ENCODE measurements at places on chromosomes 6 and 20.

DNA sequence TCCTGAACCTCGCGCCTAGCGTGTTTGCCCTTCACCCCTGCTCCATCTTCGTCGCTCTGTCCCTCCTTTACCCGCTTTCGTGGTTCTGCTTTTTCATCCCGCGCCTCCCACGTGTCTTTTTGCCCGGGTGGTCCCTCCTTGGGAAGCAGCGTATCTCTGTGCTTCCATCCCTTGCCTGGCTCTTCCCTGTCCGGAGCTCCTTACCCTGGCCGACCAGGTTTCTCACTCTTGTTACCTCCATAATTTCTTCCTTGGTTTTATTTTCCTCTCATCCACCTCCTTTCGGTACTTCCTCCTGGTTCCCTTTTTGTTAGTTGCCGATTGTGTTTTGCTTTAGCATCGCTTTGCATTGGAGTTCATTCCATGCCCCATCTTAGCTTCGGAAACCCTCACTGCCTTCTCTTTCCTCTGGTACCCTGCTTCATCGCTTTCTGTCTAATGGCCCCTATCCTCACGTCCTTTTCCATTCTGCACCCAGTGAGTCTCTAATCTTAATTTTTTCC lies 735 bp downstream of the FAM135A start:
- DNase-seq = peak; percentile 31

- DNase-seq = no peak
Observed at GRCh38 chr20:13299401-13299800, 78.3 kb downstream of the ISM1 start.

- no peak for DNase-seq
Observed at GRCh38 chr6:4356899-4357659, 221.7 kb upstream of the ECI2 start.

GRCh38 chr6:56689663-56690062 lies 47.0 kb upstream of the DST start:
- DNase-seq = no peak

- no peak for DNase-seq
Observed at GRCh38 chr6:102114402-102114801, 720.9 kb downstream of the GRIK2 start.

GRCh38 chr6:31765910-31766794 lies 3.7 kb downstream of the SAPCD1 start:
- no peak for DNase-seq

DNA sequence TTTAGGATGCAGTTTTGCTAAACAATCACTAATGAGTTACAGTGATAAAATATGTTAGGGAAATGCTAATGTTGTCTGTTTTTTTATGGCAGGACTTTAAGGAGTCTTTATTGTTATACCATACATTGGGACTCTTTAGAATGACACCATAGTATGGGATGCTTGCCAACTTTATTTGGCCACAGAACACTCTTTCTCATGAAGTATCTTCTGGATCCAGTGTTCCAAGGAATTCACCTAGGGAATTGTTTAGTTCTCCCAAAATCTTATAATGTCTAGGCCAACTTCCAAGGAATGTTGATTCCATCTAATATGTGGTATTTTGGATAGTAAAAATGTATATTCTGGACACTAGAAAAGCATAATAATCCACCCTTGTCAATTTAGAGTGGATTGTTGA lies 3.3 kb downstream of the RIN2 start:
- peak; percentile 65 for DNase-seq

DNA sequence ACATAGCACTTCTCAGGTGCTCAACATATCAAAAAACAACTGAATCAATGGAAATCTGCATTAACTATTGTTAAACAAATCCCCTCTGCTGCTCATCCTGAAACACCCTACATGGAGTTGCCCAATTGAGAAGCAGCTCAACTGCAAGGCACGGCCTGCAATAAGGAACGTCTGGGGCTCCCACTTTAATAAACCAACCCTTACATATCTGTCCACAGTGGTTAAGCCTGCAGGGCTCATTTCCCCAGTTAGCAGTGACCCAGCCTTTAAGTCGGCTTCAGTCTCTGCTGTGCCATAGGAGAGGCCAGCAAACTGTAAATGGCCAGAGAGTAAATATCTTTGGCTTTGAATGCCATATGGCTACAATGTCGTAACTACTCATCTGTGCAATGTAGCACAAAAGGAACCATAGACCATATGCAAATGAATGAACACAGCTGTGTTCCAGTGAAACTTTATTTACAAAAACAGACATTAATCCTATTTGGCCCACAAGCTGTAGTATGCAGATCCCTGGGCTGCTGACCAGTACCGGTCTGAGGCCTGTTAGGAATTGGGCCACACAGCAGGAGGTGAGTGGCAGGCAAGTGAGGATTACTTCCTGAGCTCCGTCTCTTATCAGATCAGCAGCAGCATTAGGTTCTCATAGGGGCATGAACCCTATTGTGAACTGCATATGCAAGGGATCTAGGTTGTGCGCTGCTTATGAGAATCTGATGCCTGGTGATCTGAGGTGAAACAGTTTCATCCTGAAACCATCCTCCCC lies 522.7 kb upstream of the CDH4 start:
- DNase-seq = no peak

DNA sequence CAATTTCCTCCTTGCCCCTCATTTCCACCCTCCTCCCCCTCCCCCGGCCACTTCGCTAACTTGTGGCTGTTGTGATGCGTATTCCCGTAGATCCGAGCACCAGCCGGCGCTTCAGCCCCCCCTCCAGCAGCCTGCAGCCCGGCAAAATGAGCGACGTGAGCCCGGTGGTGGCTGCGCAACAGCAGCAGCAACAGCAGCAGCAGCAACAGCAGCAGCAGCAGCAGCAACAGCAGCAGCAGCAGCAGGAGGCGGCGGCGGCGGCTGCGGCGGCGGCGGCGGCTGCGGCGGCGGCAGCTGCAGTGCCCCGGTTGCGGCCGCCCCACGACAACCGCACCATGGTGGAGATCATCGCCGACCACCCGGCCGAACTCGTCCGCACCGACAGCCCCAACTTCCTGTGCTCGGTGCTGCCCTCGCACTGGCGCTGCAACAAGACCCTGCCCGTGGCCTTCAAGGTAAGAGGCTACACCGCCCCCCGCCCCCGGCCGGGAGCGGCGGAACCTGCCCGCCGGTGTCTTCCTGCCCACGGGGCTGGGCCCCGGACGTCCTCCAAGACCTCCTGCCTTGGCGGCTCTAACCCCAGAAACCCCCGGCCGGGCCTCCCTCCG lies 44.9 kb upstream of the SUPT3H start:
- DNase-seq = peak; percentile 30

All from muscle of arm (tissue), 14 donors.